ENCODE measurements at places on chromosomes 11 and 22.

DNA sequence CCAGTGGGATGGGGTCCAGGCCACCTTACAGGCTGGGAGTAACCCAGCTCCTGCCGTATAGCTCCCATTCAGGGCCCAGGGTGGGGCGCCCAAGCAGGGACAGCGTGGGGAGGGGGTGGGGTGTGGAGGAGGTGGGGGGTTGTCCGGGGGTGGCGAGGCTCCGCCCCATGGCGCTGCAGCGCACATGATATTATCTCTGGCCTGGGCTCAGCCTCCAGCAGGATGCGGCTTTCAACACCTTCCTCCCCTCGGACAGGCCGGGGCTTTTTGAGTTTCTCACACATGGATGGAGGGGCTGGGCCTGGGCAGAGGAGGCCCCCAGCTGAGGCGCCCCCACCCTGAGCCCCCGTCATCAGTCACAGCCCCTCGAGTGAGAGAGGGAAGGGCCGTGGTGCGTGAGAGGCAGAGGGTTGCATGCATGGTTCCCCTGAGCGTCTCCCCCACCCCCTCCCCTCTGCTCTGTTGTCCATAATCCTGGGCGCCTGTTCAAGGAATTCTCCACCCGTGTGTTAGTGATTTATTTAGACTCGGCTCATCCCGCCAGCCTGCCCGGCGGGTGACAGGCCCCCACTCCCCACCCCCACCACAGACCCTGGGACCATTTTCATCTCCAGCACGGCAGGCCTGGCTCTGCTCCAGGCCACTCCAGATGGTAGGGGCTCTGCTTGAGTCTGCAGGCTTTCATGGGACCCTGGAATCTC lies 44.9 kb downstream of the WNT11 start:
- no peak overlapping the region for H3K27ac ChIP-seq
- no peaks in the 10 kb centered on the region for H3K4me1 ChIP-seq
- H3K36me3 ChIP-seq = no peaks in the 10 kb centered on the region
- H3K4me3 ChIP-seq = peak overlapping the region; percentile 27

DNA sequence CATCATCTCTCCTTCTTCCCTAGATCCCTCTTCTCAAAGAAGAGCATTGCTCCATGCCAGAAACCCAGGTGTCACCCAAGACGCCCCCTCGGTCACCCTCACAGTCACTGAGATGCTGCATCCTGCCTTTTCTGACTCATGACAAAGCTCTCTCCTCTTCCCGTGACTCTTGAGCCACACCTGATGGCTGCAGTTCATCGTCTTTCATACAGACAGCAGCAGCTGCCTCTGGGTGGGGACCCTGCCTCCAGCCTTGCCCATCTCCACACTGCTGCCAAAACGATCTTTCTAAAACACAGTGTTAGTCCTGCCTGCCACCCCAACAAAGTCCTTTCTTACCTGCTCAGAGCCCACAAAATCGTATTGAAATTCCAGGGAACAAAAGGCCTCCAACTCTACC lies 44.8 kb downstream of the BUD13 start:
- H3K27ac ChIP-seq = no peak overlapping the region
- no peak for DNase-seq
- no peaks in the 10 kb centered on the region for H3K27me3 ChIP-seq
- H3K4me1 ChIP-seq = no peaks in the 10 kb centered on the region
- no peaks in the 10 kb centered on the region for H3K36me3 ChIP-seq

DNA sequence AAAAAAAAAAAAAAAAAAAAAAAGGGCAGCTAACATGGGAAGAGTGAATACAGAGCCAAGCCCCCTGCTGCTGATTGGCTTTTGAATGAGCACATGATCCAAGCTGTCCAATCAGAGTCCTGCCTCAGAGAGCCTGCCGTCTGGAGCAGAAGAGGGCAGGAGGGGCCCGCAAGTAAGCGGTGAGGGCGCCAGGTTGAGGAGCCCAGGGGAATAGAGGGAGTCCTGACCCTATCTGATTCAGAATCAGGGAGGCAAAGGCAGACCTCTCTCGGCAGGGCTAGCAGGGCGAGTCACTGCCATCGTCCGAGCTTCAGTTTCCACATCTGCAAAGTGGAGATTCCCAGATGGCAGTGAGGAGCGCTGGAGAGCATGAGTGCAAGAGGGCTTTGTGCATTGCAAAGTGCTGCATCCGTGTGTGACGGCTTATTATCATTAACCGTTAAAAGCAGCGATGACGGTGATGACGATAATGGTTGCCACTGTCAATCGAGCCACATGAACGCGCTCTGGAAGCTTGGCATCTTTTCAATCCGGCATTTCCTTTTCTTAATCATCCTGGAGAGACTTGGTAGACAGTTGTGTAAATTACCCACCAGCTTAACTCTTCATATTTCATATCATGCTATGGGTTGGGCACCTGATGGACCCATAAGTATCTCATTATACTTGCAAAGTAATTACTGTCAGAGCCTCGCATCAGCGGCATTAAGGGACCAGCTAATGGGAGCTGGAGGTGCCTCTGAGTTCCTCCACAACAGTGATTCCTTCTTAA lies 68.6 kb upstream of the ATXN10 start:
- H3K27ac ChIP-seq = no peak overlapping the region
- no peak for DNase-seq
- H3K4me3 ChIP-seq = no peak overlapping the region

DNA sequence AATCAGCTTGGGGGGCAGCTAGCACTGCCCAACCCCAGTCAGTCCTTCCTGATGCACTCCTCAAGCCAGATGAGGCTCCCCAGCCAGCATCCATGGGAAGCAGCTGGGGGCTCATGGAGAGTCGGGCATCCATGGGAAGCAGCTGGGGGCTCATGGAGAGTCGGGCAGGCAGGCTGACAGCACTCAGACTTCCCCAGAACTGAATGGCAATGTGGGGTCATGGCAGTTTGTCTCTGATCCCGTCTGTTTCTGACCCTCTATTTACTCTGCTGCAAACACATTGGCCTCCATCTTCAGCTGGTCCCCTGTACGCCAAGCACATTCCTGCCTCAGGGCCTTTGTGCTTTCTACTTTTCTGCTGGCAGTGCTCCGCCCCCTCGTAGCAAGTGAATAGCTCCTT lies 314.8 kb downstream of the NTM start:
- no peak for DNase-seq
- H3K27me3 ChIP-seq = no peaks in the 10 kb centered on the region
- H3K4me3 ChIP-seq = no peak overlapping the region
- H3K36me3 ChIP-seq = no peaks in the 10 kb centered on the region

DNA sequence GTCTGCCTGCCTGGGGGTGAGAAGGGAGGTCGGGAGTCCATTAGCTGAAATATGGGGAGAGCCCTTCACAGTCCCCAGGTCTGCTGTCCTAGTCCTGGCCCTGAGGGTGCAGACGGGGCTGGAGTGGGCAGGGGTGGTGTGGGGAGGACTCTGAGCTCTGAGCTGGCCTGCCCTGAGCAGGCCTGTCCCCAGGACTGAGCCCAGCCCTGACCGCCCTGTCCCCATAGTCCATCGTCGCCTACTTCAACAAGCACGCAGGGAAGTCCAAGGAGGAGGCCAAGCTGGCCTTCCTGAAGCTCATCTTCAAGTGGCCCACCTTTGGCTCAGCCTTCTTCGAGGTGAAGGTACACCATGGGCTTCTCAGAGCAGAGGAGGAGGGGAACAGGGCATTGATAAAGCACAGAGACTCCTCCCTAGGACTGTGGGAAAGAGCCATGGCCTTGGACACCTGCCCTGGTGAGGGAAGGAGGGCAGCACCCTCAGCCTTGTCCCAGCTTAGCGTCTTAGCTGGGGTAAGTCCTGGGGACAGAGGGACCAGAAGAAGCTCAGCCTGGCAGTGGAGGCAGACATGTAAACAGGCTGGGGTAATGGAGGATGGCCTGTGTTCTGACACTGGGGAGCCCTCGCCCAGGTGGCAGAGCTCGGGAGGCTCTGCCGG lies 83.7 kb downstream of the MYO7A start:
- H3K27ac ChIP-seq = no peak overlapping the region
- DNase-seq = no peak
- H3K27me3 ChIP-seq = no peaks in the 10 kb centered on the region
- H3K4me3 ChIP-seq = no peak overlapping the region
- H3K36me3 ChIP-seq = no peaks in the 10 kb centered on the region
- no peaks in the 10 kb centered on the region for H3K4me1 ChIP-seq

- H3K4me3 ChIP-seq = no peak overlapping the region
- no peak overlapping the region for H3K27ac ChIP-seq
- DNase-seq = no peak
- no peaks in the 10 kb centered on the region for H3K36me3 ChIP-seq
- H3K4me1 ChIP-seq = no peaks in the 10 kb centered on the region
- no peaks in the 10 kb centered on the region for H3K27me3 ChIP-seq
Observed at GRCh38 chr11:91435694-91436395, 788.8 kb upstream of the FAT3 start.

DNA sequence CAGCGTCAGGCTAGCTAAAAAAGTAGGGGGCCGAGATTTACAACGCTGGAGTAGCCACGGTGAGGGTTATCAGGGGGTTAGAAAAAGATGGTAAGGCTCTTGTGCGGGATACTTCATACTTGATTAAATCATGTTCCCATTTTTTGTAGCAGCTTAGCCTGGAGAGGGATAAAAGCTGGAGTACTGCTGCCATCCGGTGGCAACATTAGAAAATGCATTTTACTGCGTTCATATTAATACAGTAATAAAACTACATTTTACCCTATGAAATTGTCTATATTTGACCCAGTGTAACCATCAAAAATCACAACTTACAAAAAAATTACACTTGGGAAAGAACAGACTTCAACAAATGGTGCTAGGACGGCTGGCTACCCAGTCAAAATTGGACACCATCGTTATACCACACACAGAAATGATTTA lies 17.3 kb downstream of the RPUSD4 start:
- H3K27ac ChIP-seq = peak overlapping the region; percentile 23
- no peaks in the 10 kb centered on the region for H3K36me3 ChIP-seq
- no peaks in the 10 kb centered on the region for H3K27me3 ChIP-seq

GRCh38 chr11:118924591-118925585 lies 838 bp downstream of the BCL9L start:
- H3K4me1 ChIP-seq = peaks cover 5% of the 10 kb centered on the region
- peak overlapping the region; percentile 94 for H3K4me3 ChIP-seq
- DNase-seq = peak; percentile 61
- H3K27ac ChIP-seq = peak overlapping the region; percentile 100
- H3K27me3 ChIP-seq = no peaks in the 10 kb centered on the region
- H3K36me3 ChIP-seq = no peaks in the 10 kb centered on the region

DNA sequence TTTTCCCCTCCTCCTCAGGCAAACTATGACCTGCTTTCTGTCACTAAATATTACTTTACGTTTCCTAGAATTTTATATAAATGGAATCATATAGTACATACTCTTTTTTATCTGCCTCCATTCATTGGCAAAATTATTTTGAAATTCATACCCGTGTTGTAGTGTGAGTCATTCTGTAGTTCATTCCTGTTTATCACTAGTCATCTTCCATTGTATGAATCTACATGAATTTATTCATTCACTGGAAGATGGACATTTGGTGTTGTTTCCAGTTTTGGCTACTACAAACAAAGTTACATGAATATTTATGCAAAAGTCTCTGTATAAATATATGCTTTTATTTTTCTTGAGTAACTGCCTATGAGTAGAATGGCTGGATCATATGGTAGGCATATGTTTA lies 60.7 kb upstream of the OPCML start:
- H3K36me3 ChIP-seq = no peaks in the 10 kb centered on the region
- H3K27ac ChIP-seq = no peak overlapping the region
- no peaks in the 10 kb centered on the region for H3K4me1 ChIP-seq

- no peak overlapping the region for H3K27ac ChIP-seq
- no peak for DNase-seq
- no peak overlapping the region for H3K4me3 ChIP-seq
Observed at GRCh38 chr22:48834404-48834803, 993.3 kb downstream of the BRD1 start.

DNA sequence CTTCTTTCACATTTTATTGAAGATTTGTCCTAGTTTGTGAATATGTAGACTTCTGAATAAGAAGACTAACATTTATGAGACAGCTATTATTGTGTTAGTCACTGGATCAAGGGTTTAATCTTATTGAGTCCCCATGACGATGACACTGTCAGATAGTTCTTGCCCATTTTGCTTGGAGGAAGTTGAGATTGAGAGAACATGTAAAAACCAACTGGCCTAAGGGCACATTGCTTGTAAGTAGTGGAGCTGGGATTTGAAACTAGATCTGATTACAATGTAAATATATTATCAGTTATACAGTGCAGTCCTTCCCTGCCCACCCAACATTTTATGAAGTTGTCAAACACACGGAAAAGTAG lies 134.7 kb downstream of the HIPK3 start:
- no peak overlapping the region for H3K27ac ChIP-seq
- no peaks in the 10 kb centered on the region for H3K27me3 ChIP-seq
- DNase-seq = no peak
- no peak overlapping the region for H3K4me3 ChIP-seq
- no peaks in the 10 kb centered on the region for H3K4me1 ChIP-seq

DNA sequence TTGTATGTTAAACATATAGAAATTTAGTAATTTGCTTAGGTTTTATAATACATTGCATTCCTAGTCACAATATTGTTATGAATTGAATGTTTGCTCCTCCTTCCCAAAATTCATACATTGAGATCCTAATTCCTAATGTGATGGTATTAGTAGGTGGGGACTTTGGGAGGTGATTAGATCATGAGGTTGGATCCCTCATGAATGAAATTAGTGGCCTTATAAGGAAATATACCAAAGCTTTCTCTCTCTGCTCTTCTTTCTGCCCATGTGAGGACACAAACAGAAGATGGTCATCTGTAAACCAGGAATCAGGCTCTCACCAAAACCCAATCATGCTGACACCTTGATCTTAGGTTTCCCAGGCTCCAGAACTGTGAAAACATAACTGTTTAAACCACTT lies 41.3 kb upstream of the POU2AF2 start:
- H3K27ac ChIP-seq = no peak overlapping the region
- H3K36me3 ChIP-seq = no peaks in the 10 kb centered on the region
- H3K27me3 ChIP-seq = no peaks in the 10 kb centered on the region

DNA sequence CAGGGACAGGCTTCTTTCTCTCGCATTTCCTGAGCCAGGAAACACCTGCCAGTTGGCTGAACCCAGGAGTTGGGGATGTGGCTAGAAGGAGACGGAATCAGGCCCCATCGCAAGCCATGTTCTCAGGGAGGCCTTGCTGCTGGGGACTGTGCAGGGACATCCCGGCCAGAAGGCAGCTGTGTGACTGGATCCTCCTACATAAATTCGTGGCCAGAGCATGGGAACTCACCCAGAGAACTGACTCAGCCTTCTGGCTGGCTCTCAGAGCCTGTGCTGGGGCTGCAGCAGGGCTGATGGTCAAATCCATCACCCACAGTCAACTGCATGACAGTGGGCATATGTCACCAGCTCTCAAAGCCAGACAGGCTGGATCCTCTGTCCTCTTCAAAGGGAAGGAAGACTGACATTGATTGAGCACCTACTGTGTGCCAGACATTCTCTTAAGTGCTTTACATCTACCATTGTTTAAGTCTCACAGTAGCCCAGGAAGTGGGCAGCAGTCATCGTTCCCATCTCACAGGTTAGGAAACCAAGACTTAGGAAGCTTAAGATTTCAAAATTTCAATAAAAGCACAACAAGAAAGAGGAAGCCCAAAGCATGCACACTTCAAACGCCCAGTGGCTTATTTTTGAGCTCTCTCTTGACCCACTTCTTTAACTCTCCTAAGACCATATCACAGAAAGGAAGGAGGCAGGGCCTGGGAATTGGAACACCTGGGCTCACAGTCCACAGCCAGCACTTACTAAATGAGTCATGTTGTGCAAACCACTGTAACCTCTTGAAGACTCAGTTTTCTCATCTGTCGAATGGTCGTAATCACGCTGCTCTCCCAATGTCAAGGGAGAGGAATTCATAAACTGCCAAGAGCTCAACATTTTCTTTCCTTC lies 30.9 kb upstream of the CACNG2 start:
- H3K27me3 ChIP-seq = no peaks in the 10 kb centered on the region
- no peak overlapping the region for H3K4me3 ChIP-seq
- no peak for DNase-seq
- H3K4me1 ChIP-seq = no peaks in the 10 kb centered on the region
- no peaks in the 10 kb centered on the region for H3K36me3 ChIP-seq

- no peak overlapping the region for H3K4me3 ChIP-seq
- H3K36me3 ChIP-seq = no peaks in the 10 kb centered on the region
- no peaks in the 10 kb centered on the region for H3K4me1 ChIP-seq
- no peaks in the 10 kb centered on the region for H3K27me3 ChIP-seq
Observed at GRCh38 chr11:28393348-28393747, 285.2 kb downstream of the METTL15 start.

Measured in uterus (tissue), 4 donors.